Activated T-cell treated with anti-CD3 and anti-CD28 coated beads, Interleukin-2, amount 50 U/mL, for 4 hours (primary cell): ENCODE measurements at places on chromosomes 4 and X. TPM values are rescaled to one million over a fixed set of nuclear protein-coding genes. Genes with fewer than 3 reads are reported as not detected.

- DNase-seq = no peak
These were observed 154.7 kb downstream of the BEND2 start for GRCh38 chrX:18065956-18066355.

DNA sequence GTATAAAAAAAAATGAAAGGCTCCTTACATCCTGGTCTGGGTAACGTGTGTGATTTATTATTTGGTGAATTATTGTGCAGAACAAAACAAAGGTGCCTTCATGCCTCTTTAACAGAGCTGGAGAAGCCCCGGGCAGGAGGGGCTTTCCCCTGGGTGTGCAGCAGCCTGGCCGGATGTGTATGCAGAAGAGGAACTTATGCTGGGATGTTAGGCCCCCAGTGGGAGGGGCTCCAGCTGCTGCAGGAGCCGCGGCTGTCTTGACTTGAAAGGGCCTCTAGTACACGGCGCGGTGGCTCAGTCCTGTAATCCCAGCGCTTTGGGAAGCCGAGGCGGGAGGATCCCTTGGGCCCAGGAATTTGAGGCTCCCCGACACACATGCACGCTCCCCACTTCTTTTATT, 16.0 kb downstream of the CCNQ start:
- DNase-seq = peak; percentile 53

- no peak for DNase-seq
These were observed 875 bp downstream of the RGS12 start for GRCh38 chr4:3293401-3294391.

DNA sequence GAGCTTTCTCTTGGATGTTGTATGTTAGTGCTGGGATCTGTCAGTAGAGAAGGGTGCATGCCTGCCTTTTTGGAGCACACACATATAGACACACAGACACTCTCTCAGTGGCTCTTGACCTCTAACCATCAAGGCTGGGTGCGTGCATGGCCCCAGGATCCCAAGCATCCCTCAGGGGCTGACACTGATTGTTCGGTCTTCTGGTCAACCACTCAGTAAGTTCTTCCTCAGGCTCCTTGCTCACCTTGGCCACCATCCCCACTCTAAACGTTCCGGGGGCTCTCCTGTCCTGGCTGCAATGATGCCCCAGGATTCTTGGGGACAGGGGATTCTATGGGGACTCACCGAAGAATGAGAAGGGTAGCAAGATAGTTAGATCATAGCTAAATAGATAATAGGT, 179.6 kb downstream of the SHOX start:
- no peak for DNase-seq

- DNase-seq = no peak
These were observed 124.8 kb upstream of the CITED1 start for GRCh38 chrX:72430405-72430968.

GRCh38 chr4:44848466-44848865, 122.1 kb upstream of the GNPDA2 start:
- DNase-seq = no peak

DNA sequence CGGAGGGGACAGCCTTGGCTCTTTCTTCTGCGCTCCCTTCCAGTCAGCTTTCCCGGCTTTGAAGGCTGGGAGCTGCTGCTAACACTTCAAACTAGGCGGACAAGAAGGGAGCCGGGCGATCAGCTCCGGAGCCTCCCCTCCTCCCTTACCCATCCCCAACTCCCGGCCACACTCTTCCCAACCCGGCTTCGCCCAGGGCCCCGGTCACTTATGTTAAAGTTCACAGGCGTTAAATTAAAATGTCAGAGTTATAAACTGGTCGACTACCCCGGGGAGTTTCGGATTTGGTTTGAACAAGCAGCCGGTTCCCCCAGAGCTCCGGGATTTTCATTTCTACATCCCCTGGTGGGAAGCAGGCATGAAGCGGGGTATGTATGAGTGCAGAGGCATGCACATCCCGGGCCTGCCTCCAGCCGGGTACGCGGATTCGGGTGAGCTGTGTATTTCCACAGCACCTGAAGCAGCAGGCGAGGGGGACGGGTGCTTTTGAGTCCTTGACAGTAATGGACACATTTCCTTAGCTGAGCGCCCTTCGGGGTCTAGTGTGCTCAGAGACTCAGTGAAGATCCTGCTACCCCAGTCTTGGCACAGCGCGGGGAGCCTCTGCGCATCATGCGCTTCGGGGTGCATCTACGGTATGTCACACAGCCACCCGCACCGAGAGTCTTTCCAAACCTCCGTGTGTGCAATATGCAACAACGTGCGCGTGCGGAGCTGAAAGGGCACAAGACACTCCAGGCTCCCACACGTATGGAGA, 880 bp downstream of the UNC5C start:
- no peak for DNase-seq

MAGEB2 gene
- not detected for total RNA-seq

DNA sequence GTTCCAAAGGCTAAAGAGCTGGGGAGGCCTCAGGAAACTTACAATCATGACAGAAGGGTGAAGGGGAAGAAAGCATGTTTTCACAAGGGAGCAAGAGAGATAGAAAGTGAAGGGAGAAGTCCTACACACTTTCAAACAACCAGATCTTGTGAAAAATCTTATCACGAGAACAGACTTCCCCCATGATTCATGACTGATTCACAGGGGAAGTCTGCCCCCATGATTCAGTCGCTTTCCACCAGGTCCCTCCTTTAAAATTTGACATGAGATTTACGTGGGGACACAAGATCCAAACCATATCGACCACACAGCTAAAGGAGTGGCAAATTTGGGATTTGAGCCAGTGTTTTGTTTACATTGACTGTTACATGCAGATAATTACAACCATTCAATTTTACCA, 971.1 kb upstream of the HS3ST1 start:
- DNase-seq = no peak

DNA sequence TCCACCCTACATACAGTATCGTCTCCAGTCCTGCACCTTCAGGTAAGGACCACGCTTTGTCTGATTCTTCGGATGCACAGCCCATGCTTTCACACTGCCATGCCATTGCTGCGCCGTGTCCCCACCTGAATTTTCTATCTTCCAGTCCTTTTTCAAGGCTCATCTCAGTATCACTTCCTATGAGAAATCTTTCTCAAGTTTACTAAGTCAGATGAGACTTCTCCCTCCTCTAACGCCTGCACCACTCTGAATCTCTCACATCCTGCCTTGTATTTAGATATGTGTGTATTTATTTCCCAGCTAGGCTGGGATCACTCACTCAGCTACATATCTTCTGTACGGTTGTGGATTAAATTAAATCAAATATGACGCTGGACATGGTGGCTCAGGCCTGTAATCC, 116.8 kb downstream of the SMIM20 start:
- DNase-seq = no peak

F9 gene
- total RNA-seq = not detected

DNA sequence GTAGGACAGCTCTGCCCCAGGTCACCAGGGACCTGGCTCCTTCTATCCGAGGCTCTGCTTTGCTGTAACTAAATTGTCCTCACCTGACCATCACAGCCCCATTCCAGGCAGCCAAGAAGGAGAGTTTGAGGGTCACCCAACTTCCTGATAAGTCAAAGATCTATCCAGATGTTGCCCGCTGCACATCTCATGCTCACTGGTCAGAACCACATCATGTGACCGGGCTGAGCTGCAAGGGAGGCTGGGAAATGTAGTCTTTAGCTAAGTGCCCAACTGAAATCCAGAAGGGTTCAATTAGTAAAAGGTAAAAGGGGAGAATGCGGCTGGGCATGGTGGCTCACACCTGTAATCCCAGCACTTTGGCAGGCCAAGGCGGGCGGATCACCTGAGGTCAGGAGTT, 18.4 kb downstream of the HMX1 start:
- DNase-seq = no peak

- no peak for DNase-seq
These were observed 6.8 kb upstream of the SORCS2 start for GRCh38 chr4:7185487-7186030.

ZFP92 gene
- 1.1 TPM for total RNA-seq

- no peak for DNase-seq
These were observed 361.6 kb upstream of the SPOCK3 start for GRCh38 chr4:167595898-167596297.

PABPC4L gene
- not detected for total RNA-seq

TMSB15A gene
- not detected for total RNA-seq

DNA sequence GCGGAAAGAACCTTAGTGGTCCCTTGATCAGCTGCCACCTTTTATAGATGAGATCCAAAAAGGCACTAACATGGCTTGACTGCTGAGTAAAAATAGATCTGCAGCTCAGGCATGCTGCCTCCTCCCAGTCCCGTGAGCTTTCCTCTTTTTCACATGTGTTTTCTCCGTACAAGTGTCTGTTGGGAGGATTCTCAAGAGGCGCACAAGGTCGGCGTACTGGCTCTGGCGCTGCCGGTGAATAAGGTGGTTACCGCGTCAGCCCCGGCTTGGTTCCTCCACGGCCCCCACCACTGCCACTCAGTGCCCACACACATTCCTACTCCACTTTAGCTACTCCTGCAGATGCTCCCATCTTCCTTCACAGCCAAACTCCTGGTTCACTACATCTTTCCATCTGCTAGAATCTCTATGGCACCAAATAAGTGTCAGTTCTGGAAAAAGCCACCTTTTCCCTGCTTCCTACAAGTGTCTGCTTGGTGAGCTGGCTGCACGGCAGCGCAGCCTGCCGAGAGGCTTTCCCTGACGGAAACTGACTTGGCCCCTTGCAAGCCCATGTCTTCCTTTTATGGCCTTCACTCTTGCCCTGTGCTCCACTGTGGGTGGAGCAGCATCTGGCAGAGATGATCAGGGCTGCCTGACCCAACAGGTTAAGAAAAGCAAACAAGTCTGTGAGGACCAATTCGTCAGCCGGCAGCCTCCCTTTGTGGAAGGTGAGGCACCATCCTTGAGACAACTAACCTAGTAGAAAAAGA, 99.8 kb downstream of the KLHL8 start:
- no peak for DNase-seq

DNA sequence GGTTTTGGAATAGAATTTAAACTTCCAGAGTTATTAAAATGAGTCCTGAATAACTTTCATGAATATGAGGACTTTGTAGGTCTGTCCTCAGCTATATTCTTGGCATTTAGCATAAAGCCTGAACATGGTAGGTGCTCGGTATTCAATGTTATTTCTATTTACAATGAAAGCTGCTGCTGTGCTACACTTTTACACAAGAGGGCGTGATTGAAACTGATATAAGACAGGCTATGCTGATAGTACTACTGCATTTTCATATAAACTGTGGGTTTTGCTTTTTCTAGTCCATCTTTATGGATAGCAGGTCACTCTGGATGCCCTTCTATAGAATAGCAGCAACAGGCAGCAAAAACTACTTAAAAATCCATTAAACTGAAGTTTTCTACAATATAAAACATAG, 12.3 kb upstream of the GNPDA2 start:
- DNase-seq = no peak

BEX1 gene
- 0.49 TPM for total RNA-seq

DNA sequence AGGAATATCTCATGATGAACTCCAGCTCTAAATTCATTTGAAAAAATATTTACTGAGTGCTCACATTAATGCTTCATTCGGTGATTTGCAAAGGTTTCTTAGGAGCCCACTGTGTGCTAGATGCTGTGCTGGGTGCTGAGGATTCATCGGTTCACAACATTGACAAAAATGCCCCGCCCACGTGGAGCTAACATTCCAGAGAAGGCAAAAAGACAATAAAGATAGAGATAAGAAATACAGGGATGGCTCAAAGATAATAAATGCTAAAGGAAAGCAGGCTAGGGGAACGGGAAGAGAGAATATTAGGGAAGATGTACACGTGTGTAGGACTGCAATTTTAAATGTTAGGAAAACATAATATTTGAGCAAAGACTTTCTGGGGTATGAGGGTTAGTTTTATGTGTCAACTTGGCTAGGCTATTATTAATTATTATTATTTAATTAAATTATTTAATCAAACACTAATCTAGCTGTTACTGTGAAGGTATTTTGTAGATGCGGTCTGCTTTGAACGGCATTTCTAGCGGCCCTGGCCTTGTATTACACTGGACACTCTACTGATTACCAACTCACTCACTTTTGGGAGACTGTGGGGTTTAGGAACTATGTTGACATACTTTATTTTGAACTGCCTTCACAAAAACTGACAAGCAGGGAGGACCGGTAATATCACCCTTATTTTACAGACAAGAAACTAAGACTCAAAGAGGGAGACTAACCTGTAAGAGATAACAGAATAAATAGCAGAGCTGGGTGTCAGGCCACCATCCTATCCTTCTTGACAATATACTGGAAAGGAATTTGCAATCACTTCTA, 61.9 kb upstream of the IRF2 start:
- no peak for DNase-seq

DNA sequence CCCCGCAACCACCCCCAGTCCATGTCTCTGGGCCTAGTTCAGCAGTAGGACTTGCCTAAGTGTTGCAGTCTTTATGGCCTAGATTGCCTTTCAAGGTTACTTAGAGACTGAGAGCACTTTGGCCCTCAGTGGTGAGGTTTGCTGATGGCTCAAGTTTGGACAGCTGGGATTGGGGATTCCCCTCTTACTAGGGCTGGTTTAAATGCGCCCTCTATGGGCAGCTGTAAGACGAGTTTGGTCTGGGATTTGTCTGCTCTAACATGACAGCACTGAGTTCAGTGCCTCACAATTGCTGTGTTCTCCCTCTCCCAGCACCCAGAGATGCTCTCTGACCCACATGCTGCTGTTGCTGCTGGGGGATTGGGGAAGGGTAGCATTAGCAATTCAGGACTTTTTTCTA, 23.1 kb downstream of the DACH2 start:
- no peak for DNase-seq

CLDN34 gene
- not detected for total RNA-seq

DNA sequence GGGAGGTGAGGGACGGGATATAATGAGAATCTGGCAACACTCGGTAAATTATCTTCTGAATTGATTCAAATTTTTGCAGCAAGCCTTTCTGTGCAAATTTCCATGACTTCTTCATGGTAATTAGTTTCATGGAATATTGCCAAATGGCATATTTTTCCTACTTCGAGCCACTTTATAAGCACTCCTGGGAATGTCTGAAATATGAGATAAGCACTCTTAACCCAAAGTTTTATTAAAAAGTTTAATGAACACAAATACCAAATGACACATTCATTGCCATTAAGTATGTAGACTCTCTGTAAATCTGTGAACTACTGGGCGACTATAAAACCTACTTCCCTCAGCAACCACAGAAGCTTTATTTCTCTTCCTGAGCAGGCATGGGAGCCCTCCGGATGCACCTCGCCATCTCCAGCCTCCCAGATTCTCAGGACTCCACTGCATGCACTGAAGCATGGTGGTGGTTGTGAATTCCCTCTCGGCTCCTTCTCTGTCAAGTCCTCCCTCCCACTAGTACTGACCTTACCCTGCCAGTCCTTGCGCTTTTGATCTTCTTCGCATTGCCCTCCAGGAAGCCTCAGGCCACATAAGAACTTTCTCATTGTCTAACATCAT, 154.4 kb upstream of the RPL34 start:
- DNase-seq = no peak

- DNase-seq = no peak
These were observed 121.7 kb downstream of the RBM47 start for GRCh38 chr4:40507977-40508376.
